ENCODE measurements at places on chromosomes 4 and X. TPM values are rescaled to one million over a fixed set of nuclear protein-coding genes. Genes with fewer than 3 reads are reported as not detected.
A peak's percentile ranks its signal among the peaks of the same experiment; 100 is the strongest.

- no peak for DNase-seq
These were observed 68.9 kb downstream of the TMEM131L start for GRCh38 chr4:153534792-153535629.

DNA sequence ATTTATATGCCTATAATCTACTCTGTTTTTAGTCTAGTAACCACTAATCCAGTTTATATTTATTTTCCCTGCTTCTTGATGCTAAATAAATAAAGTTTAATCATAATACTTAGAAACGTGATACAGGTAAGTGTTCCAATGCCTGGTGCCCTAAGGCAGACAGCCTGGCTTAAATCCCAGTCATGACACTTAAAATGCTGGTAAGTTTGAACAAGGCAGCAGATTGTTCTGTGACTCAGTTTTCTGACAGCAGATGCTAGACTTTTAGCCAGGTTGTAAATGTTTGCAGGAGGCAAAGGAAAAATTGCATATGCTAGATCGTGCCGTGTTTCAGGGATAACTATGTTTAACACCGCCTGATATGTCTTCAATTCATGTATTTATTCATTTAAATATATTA, 2661.6 kb downstream of the PCDH7 start:
- no peak for DNase-seq

The FAT4 gene
- polyA plus RNA-seq: 2.7 TPM

DNA sequence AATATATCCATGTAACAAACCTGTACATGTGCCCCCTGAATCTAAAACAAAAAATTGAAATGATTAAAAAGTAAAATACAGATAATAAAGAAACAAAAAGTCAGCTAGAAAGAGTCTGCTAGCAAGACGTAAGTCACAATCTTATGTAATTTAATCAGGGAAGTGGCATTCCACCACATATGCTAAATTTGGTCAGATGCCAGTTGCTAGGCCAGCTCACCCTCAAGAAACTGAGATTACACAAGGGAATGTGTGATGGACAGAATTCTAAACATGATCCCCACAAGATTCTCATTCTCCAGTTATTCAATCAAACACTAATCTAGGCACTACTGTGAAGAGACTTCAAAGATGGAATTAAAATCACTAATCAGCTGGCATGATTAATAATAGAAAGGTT, 689.3 kb downstream of the CENPC start:
- DNase-seq: no peak

The NLGN3 gene
- 0.05 TPM for polyA plus RNA-seq

GRCh38 chrX:148354916-148355315, 145.5 kb upstream of the AFF2 start:
- no peak for DNase-seq

GRCh38 chrX:113954297-113954696, 629.6 kb upstream of the HTR2C start:
- DNase-seq: no peak

DNA sequence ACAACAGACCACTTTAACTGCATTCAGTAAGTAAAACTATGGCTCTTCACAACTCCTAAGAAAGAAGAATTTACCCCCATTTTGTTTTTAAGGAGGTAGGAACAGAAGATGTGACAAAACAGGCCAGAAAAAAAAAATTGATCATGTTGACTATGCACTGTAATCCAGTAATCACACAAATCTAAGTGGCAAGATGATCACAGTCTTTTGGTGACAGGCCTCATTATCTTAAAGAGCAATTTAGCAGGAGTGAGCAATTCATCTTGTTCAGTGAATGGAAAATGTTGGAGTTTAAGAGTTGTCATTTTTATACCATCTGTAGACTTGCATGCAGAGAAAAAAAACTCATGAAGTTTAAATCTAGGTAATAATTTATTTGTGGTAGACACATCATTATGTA, 115.1 kb downstream of the SLC39A8 start:
- DNase-seq: no peak

The FATE1 gene
- not detected for polyA plus RNA-seq

- no peak for DNase-seq
These were observed 132.8 kb upstream of the UGT8 start for GRCh38 chr4:114465766-114466165.

The GRPR gene
- polyA plus RNA-seq: 0.08 TPM

- peak; percentile 72 for DNase-seq
These were observed 35.4 kb upstream of the PGRMC2 start for GRCh38 chr4:128322986-128323385.

- DNase-seq: no peak
These were observed 77.5 kb upstream of the CASK start for GRCh38 chrX:42000836-42001235.

GRCh38 chr4:70654605-70655011, 11.7 kb downstream of the JCHAIN start:
- no peak for DNase-seq

GRCh38 chr4:42750856-42751255, 94.0 kb upstream of the ATP8A1 start:
- DNase-seq: no peak
